C1 segment of cervical spinal cord (tissue), 14 donors: ENCODE measurements at places on chromosomes 2 and 18.

DNA sequence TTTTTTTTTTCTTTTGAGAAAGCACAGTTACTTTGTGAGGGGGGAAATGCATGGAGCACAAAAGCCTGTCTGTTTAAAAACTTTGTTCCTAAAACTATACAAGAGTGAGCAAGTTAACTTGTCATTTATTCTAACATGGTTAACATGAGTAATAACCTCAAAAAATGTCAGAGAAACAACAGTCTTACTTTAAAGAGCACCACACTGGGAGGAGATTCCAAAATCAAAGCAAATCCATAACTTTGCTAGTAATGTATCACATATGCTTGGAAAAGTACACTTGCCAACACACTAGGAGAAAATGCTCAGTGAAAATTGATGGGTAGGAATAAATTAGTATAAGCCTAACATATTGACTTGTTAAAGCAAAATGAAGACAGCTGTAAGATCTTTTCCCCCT is 157.1 kb downstream of the PRPF40A start:
- no peak for DNase-seq

GRCh38 chr2:56475191-56475590 is 291.4 kb downstream of the CCDC85A start:
- no peak for DNase-seq

DNA sequence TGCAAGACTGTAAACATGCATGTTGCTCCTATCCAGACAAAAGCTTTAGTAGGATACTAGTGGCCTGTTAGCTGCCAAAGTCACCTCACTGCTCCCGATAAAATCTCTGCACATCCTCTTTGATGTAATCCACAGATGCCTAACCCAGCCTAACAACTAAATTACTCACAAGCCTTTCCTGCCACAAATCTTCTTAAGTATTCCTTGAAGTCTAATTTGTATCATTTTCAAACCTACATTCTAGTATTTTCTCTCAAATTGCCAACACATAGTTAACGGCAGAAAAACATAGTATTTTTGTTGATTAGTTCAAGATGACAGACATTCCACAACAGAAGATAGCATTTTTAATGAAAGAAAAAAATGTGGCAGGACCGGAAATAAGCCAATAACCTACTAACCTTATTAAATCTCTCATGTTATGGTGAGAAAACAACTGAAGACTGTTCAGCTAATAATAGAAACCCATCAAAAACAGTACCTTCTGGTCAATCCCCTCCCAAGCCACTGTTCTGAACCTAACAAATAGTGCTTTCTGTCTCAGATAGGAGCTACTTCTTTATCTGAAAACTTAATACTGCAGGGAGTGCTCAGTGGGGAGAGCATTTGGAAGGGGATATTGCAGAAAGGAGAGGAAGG is at the start of gene MPP4:
MPP4 (minus strand) TSS at position 57 of the 639 bp plus-strand sequence. CDS start 4,690 bp downstream, outside the sequence.
- DNase-seq: peak; percentile 20

- DNase-seq: no peak
Observed at GRCh38 chr18:61474341-61474740, 141.1 kb downstream of the CDH20 start.

DNA sequence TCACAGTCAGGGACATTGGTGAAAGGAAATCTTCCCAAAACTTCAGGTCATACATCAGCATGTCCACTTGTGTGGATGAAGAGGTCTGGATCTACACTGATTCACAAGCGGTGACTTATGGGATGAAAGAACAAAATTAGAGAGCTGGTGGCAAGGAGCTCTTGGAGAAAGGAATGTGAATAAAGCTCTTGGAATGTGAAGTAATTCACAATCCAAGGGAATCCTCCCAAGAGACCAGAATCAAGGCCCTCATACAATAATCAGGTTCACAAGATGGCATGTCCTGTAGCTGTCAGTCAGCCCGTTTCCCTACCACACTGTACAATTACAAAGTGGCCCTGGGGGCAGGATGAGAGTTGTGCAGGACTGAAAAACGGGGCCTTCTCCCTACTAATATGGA is 96.2 kb downstream of the MRPS9 start:
- DNase-seq: no peak

- no peak for DNase-seq
Observed at GRCh38 chr2:128436479-128437203, 118.0 kb upstream of the HS6ST1 start.

GRCh38 chr2:128834207-128834879 is 515.7 kb upstream of the HS6ST1 start:
- DNase-seq: no peak

GRCh38 chr2:218395826-218396687 is 3.6 kb upstream of the CTDSP1 start:
- peak; percentile 93 for DNase-seq

- DNase-seq: no peak
Observed at GRCh38 chr2:20604951-20605381, 45.9 kb downstream of the HS1BP3 start.

GRCh38 chr18:3906116-3906750 is 456.3 kb downstream of the TGIF1 start:
- no peak for DNase-seq

- DNase-seq: no peak
Observed at GRCh38 chr2:235711527-235711926, 217.7 kb downstream of the AGAP1 start.

- no peak for DNase-seq
Observed at GRCh38 chr2:203453858-203454451, 81.1 kb downstream of the RAPH1 start.

GRCh38 chr2:87403893-87404175 is 344.1 kb upstream of the PLGLB2 start:
- no peak for DNase-seq

GRCh38 chr2:40095000-40095399 is 315.9 kb upstream of the THUMPD2 start:
- no peak for DNase-seq

DNA sequence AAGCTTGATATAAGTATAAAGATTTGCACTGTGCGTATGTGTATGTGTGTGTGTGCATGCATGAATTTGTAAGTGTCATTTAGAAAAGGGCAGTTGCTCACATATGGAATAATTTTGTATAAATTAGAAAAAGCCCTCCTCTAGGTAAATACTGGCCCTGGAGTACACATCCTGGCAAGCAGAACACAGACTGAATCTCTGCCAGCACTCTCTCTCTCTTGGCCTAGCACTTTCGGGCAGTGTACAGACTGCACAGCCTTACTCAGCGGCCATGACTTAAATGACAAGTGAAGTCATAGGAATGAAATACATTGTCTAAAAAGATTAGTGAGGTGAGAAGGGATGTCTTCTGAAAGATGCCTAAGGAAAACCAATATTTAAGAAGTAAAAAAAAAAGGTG is 214.1 kb downstream of the RDH14 start:
- DNase-seq: no peak

DNA sequence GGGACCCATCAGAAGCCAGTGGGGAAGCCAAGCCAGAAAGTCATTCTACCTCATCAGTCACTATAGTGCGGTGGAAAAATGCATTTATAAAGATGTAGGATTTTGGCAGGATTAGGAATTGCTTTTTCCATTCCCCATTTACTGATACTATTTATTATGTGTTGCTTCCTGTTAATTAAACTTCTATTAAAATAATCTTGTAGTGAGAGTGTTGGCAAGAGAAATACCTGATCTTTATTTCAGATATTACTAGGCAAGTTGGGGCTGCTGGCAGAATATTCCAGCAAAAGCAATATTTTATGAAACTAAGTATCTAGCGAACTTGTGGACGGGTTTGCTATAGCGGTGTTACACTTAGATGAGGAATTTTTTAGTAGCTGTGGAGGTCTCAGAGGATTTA is 23.9 kb upstream of the CDC42EP3 start:
- no peak for DNase-seq

DNA sequence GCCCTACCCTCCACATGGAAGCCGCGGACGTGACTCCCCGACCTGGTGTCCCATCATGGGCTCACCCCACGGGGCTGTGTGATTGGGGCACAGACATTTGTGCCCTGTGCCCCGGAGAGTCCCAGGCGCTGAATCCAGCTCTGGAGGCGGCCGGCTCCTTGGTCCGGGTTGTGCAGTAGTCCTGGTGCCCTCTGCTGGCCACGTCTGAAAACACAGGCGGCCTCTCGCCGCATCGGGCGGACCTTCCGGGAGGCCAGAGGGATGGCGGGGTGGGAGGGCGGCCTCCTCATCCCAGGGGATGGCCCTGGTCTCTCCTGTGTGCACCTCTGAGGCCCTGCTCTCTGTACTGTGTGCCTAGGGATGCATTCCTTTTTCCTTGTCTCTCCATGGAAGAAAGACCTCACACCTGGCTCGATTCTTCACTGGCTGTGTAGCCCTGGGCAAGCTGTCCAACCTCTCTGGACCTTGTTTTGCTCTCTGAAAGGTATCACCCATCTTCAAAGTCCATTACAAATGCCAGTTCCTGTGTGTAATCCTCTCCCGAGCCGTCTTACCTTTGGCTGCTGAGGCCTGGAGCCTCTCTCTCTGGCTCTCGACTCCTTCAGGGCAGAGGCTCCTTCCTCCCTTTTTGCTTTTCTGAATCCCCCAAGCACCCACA is 27.6 kb downstream of the CELF4 start:
- no peak for DNase-seq

DNA sequence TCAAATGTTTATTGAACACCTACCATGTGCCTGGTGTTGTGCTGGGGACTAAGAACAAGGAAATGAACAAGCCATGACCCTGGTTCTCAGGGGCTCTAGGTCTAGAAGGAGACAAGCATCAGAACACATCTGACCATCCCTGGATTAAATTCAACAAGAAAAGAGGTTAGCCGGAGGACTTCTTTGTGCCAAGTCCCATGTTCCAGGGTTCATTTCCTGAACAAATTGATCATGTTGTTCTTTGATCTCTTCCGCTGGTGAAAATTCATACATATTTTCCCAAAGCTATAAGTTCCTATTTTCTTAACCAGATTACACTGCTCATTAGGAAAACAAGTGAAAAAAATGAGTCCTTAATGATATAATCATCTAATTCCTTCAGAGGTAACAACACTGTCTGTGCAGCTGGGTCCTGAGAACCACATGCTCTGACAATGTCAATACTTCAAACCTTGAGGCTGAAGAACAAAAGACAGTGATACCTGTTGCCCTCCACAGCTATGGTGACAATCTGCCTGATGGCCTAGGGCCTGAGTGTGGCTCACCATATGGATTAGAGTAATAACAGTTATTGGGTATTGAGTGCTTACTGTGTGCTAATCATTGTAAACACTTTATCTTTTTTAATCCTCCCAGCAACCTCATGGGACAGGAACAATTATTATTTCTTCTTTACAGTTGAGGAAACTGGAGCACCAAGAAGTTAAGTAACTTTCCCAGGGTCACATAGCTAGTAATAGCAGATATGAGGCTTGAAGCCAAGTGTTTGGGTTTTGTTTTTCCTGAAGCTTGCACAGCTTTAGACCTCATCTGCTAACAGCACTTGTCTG is 24.6 kb upstream of the INO80C start:
- no peak for DNase-seq

GRCh38 chr2:233084488-233084887 is 24.3 kb downstream of the INPP5D start:
- DNase-seq: peak; percentile 22

- DNase-seq: no peak
Observed at GRCh38 chr2:68050353-68050752, 12.5 kb downstream of the C1D start.

- no peak for DNase-seq
Observed at GRCh38 chr2:48120759-48121242, 214.5 kb upstream of the FBXO11 start.

GRCh38 chr2:241703032-241703604 is 1.3 kb downstream of the ING5 start:
- no peak for DNase-seq

GRCh38 chr2:224428787-224429440 is 27.0 kb upstream of the FAM124B start:
- no peak for DNase-seq

GRCh38 chr2:125581557-125581956 is 1074.4 kb upstream of the GYPC start:
- DNase-seq: no peak

DNA sequence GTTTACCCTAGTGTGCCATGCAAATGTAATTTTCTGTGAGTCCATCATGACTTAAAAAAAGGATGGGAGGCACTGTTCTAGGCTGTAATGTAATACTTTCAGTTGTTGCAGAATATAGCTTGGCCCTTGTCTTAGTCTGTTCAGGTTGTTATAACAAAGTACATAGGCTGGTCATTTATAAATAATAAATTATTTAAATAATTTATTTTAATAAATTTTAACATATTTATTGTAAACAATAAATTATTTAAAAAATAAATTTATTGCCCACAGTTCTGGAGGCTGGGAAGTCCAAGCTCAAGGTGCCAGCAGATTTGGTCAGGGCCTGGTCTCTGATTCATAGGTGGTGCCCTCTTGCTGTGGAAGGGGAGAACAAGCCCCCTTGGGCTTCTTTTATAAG is 35.2 kb downstream of the RAPGEF4 start:
- no peak for DNase-seq

GRCh38 chr18:49843131-49843530 is 29.8 kb upstream of the ACAA2 start:
- DNase-seq: no peak

GRCh38 chr18:48951448-48952286 is 902 bp upstream of the SMAD7 start:
- peak; percentile 87 for DNase-seq

- no peak for DNase-seq
Observed at GRCh38 chr2:40096360-40096759, 317.3 kb upstream of the THUMPD2 start.

DNA sequence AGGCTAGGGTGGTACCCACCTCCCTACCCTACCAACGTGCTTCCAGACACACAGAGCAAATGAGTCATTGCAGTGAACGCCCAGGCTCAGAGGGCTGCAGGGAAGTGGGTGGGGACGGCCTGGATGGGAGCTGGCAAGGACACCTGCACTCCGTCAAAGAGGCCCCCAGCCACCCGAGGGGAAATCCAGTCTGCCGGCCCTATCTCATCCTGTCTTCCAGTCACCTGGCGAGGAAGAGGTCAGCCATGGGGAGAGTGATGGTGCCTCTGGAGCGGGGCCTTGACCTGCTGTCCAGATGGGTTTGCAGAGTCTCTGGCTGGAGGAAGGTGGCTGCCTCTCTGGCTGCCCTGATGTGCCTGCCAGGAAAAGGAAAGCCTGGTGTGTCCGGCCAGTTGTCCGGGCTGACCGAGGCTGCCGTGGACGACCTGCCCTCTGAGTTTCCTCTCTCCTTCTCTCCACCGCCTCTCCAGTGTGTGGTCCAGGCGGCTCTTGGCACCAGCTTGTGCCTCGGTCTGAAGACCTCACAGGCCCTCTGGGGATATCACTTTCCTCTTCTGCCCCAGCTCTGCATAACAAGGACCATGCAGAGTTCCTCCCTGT is 209.7 kb upstream of the COPS8 start:
- DNase-seq: no peak

DNA sequence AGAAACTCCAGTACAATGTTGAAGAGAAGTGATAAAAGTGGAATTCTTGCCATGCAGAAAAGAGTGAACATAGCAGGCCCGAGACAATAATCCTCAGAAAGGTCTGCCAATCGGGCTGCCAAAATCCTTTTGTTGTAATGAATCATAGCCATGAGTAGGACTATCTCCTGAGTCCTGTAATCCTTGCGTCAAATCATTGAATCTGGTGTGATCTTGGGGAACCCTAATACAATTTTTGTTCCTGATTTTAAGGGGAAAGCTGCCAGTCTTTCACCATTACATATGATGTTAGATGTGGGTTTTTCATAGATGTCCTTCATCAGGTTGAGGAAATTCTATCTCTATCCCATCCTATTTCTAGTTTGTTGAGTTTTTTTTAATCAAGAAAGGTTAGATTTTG is 2.2 kb downstream of the TPGS2 start:
- DNase-seq: no peak
